Esophagus mucosa (tissue), 1 donor: ENCODE measurements at places on chromosomes 5 and 9. TPM values are rescaled to one million over a fixed set of nuclear protein-coding genes. Genes with fewer than 3 reads are reported as not detected.

Gene SLC45A2
- not detected for total RNA-seq

Gene GMCL2
- not detected for total RNA-seq

Gene DCTN4
- total RNA-seq: 49.4 TPM

Gene TAS2R1
- not detected for total RNA-seq

Gene KIAA0825
- 2.2 TPM for total RNA-seq

Gene TEK
- 1.9 TPM for total RNA-seq

Gene SOX30
- not detected for total RNA-seq

Gene IL7R
- 1.7 TPM for total RNA-seq

Gene GABRG2
- total RNA-seq: not detected
